Forelimb muscle (tissue), 1 donor: ENCODE measurements at places on chromosomes 2 and 18.

DNA sequence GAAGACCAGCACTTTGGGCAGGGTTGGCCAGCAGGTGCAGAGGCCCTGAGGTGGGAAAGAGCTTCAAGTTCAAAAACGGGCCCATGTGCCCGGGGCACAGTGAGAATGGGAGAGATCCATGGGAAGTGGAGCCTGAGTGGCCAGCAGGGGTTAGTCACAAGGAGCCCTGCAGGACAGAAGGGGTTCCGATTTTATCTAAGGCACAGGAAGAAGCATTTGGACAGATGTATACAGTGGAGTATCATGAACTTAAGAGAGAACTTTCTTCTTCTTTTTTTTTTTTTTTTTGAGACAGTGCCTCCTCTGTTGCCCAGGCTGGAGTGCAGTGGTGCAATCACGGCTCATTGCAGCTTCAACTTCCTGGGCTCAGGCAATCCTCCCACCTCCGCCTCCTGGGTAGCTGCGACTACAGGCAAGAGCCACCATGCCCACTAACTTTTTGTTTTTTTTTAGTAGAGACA lies 24.0 kb downstream of the WIPF1 start:
- no peak for DNase-seq

GRCh38 chr18:25669741-25670140 lies 317.8 kb upstream of the ZNF521 start:
- no peak for DNase-seq

DNA sequence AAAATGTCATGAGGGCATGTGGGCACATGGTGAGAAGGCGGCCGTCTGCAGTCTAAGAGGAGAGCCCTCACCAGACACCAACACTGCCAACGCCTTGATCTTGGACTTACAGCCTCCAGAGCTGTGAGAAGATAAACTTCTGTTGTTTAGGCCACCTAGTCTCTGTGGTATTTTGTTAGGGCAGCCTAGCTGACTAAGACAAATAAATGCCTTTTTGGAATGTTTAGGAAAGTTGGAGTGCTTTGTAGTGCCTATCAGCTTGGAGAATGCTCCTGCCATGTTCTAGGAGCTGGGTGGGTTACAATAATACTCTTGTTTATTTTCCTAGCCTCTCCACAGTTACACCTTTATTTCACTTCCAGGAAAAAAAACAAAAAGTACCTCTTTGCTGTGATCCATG lies 92.0 kb downstream of the SPP2 start:
- DNase-seq: no peak

DNA sequence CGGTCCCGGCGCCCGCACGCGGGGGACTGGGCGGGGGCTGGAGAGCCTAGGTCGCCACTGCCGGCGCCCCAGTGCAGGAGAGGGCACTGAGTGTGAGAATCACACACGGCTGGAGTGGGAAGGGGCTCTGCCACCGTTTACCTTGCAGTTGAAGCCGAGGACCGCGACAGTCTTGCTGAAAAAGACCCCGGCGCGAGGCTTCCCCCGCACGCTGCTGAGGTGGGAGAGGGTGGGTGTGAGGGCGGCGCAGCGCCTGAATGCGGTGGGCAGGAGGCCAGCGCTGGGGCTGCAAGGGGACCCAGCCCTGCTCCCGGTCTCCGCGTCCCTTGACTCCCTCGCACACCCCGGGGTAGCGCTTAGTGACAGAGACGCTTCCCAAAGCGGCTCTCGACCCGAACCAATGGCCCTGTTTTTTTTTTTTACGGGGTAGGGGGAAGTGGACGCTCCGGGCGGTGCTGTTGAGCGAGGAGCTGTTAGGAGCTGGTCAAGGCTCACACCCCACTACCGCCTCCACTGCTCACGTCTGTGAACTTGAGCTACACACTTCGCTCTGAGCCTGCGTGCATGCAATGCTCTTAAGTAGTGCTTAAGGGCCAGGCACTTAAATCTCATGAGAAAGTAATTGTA lies 794 bp downstream of the NOTO start:
- no peak for DNase-seq

- DNase-seq: no peak
Measured at GRCh38 chr18:34223893-34224422, 755 bp downstream of the NOL4 start.

GRCh38 chr2:231530099-231531011 lies at the start of gene NMUR1:
Gene NMUR1, minus strand, starts transcription at chr2:231530445. Its CDS starts 84 bp downstream, at chr2:231530361.
- DNase-seq: no peak

GRCh38 chr2:101814752-101815151 lies 117.2 kb downstream of the MAP4K4 start:
- DNase-seq: no peak

DNA sequence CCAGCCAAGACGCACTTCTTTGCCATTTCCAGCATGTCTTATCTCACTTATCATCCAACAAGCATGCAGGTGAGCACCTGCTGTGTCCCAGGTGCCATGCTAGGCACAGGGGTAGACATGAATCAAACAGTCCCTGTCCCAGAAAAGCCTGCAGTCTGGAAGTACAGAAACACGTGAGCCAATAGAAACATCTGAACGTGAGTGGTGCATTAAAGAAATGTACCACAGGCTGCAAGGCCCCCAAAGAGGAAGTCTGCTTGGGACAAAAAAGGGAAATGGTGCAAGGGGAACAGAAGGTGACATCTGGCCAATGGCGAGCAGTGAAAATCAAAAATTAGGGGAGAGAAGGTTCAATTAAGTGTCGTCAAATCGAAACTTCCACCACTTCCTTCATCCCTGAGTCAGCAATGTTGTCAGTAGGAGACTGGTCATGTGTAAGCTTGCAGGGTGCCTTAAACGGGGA lies 17.6 kb upstream of the TMEM247 start:
- DNase-seq: no peak

GRCh38 chr18:11148680-11149440 lies 509 bp downstream of the PIEZO2 start:
- no peak for DNase-seq

- DNase-seq: no peak
Measured at GRCh38 chr2:199303728-199304177, 154.0 kb downstream of the SATB2 start.

DNA sequence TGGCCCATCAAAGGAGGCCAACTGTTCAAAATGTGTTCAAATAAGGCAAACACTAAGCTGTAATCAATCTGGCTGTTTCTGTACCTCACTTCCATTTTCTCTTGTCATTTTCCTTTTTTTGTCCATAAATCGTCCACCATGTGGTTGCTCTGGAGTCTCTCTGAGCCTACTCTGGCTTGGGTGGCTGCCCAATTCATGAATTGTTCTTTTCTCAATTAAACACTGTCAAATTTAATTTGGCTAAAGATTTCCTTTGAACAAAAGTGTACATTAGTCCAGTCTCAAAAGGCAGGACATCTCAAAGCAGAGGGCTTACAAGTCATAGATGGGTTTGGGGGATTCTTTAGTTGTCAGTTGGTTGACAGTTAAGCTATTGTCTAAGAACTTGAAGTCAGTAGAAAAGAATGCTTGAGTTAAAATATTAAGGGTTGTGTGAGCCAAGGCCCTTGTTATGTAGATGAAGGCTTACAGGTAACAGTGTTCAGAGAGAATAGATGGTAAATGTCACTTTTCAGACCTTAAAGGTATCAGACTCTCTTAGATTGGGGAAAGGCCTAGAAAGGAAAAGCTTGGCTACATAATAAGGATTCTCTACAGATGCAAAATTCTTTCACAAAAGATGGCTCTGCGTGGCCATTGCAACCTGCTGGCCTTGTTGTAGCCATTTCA lies 831.2 kb upstream of the CDH2 start:
- no peak for DNase-seq

GRCh38 chr2:234969306-234970098 lies 17.7 kb downstream of the SH3BP4 start:
- no peak for DNase-seq

GRCh38 chr18:63297687-63298399 lies 21.7 kb downstream of the BCL2 start:
- DNase-seq: no peak

DNA sequence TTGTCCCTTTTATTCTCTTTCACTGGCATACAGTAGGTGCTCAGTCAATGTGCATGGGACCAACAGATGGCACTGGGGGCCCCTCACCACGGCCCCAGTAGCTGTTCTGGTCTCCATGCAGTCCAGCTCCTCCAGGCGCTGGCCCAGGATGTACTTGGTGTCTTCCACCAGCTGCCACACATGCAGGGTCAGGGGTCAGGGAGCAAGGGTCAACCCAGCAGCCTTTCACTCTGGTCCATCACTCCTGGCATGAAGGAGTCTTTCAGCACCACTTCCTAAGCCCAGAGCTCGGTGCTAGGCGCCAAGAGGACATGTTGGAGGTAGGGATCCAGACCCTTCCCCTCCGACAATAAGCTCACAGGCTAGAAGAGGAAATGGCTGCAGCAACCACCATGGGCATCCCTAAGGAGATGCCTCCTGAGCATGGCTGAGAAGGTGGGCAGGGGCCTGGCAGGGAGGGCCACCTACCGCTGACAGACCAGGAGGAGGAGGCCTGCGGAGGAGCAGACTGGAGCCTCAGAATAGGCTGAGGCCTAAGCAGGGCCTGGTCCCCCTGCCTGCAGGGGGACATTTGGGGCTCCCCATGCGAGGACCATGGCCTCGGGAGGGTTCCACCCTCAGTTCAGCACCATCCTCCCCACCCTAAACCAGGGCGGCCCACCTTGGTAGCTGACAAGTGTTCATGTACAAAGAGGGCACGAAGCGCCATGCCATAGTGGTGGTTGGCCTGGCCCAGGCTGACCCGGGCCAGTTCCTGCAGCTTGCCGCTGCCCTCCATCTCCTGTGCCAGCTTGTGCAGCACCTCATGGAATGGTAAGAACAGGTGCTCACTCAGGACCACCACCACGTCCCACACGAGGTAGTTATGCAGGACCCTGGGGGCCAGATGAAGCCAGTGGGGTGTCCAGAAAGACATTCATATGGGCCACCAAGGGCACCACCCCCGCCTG lies 10.2 kb downstream of the ALPG start:
- DNase-seq: no peak

- no peak for DNase-seq
Measured at GRCh38 chr2:72919414-72920317, 2.3 kb downstream of the EMX1 start.

DNA sequence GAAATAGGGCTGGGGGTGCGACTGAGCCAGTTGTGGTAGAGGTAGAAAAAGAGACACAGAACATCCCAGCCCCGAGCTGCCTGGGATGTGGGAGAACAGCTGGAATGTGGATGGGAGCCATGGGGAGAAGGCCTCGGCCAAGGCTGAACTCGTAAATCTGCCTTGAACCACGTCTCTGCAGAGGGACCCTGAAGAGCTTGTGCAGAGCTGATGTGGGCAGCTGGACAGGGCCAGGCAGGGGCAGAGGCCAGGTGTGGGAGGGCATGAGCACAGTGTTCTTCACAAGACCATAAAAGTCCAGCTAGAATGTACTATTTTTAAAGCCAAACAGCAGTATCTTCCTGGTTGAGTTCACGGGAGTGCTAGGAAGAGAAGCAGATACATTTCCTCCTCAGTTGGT lies 5.7 kb downstream of the TCF23 start:
- no peak for DNase-seq

GRCh38 chr2:122704109-122704563 lies 948.7 kb downstream of the TSN start:
- no peak for DNase-seq

GRCh38 chr18:49934457-49934856 lies 121.1 kb upstream of the ACAA2 start:
- DNase-seq: no peak

DNA sequence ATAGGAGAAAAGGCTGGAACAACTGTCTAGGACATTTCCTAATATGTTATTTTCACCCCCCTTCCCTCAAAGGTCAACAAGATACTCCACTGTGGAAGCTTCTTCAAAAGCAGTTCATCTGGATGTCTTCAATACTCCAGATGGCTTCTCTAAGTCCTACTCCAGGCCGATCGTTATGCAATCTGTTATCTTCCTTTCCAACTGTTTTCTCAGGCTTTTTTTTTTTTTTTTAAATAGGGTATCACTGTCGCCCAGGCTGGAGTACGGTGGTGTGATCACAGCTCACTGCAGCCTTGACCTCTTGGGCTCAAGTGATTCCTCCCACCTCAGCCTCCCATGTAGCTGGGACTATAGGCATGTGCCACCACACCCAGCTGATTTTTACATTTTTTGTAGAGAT lies 26.3 kb downstream of the ATP8B1 start:
- no peak for DNase-seq

- no peak for DNase-seq
Measured at GRCh38 chr2:65557616-65558573, 125.5 kb upstream of the SPRED2 start.

DNA sequence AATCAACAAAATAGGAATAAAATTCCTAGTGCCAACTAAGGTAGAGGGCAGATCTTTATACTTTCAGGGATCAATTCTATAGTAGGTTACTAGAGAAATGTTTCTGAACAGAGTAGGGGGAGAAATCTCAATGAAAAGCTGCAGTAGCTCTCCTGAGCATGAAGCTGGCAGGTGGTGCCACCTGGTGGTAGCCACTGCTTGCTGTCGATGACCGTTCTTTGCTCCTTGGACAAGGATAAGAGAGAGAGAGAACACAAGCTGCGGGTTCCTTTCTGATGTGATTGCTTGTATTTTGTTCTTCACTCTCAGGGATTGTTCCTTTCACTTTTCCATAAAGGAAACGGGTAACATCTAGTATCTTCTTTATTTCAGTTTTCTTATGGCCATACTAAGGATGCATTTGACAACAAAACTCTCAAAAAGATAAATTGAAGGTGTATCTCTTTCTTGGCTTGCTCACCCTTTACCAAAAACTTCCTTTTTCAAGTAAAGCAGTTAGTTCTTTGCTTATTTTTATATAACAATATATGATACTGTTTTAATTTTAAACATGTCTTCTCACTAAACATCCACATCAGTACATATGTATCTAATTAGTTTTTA lies 18.6 kb upstream of the MRPL19 start:
- DNase-seq: no peak

- no peak for DNase-seq
Measured at GRCh38 chr18:21914739-21915319, 174.2 kb downstream of the MIB1 start.

DNA sequence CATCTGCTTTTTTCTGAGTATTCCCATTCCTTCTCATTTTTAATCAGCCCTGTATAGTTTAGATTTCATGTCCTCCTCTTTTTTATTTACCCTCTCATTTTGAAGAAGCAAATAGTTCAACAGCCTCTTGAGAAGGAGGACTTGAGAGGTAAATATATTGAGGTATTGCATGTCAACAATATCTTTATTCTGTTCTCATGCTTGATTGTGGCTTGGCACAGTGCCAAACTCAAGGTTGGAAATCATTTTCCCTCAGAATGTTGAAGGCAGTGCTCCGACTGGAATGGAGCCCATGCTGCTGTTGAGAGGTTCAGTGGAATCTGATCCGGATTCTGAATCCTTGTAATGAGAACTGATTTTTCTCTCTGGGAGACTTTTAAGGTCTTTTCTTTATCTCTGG lies 31.0 kb upstream of the GALNT3 start:
- DNase-seq: no peak
